ENCODE measurements at places on chromosomes 4 and X. TPM values are rescaled to one million over a fixed set of nuclear protein-coding genes. Genes with fewer than 3 reads are reported as not detected.

Gene ATP1B4
- not detected for total RNA-seq

Gene FAM236B
- total RNA-seq = not detected

Gene COX7B2
- not detected for total RNA-seq

Gene TMPRSS11B
- total RNA-seq = not detected

Gene ABCG2
- 0.06 TPM for total RNA-seq

Gene PPEF2
- total RNA-seq = not detected

Gene MAOB
- 2.2 TPM for total RNA-seq

All from cardiac ventricle fibroblast (primary cell).